ENCODE measurements at places on chromosomes 12 and 14.
A peak's percentile ranks its signal among the peaks of the same experiment; 100 is the strongest.

- no peak for DNase-seq
Observed at GRCh38 chr12:48937170-48937569, 11.9 kb upstream of the FKBP11 start.

DNA sequence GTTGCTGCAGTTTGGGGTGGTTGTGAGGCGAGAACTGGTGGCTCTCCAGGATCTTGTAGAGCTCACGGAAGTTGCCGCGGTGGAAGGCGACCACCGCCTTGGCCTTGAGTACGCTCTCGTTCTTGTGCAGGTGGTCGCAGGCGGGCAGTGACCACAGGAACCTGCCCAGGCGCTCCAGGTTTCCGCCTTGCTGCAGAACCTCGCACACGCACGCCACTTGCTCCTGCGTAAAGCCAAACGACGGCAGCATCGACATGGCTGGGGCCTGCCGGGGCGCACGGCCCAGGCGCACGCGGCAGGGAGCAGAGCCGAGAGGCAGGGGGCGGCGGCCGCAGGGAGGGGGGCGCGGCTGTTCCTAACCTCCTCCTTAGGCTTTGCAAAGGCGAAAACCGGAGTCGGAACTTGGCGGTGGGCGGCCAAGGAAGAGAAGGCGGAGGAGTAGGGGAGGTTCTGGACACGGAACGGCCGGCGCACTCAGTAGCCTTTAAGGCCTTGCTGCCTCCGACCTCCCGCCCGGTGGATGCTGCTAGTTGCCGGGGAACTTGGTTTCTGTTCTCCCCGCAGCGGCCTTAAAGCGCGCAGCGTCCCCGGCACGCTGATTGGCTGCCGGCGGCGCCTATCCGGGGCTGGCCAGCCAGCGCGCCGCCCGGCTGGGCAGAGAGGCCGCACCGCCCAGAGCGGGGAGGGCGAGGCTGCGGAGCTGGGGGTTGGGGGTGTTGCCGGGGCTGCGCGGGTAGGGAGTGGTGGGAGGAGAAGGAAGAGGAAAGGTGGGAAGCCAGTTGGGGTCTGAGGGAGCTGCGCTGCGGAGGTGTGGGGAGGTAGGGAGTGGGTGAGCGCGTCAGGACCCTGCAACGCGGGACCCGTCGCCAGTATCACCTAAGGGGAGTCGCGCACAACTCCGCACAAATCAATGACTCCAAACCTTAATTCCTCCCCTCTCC lies at the start of gene SIX1:
SIX1 (minus strand) TSS at position 544 of the 941 bp plus-strand sequence; CDS start at position 256, 288 bp downstream.
- peak; percentile 86 for DNase-seq

DNA sequence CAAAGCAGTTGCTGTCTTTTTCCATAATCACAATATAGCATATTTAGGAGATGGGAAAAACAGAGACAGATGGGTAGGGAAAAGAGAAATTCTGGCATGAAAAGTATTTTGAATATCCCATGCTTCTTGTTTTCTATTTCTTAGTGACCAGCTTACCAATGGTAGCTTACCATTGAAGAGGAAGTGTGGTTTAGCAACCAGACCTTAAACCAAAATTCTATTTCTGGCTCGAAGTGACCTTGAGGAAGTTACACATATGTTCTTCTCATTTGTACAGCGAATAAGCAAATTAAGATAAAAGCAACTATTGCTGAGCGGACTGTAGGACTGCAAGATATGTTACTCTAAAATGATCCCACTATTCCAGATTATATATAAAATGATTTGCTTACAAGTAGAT lies 82.9 kb downstream of the FGD4 start:
- no peak for DNase-seq

DNA sequence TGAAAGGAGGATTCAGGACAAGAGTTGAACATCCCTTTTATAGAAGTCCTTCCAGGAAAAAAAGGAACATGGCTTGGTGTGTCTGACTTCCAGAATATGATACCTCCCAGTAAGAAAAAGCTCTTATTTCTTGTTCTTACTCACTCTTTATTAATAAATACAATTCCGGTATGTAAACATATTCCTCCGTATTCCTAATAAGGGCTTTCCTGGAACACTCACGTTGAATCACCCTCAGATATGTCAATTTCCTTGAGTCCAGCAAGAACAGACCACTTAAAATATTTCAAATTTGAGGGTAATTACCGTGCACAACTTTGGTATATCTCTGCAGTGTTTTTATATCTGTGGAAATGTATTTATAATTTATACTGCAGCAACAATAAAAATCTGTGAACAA lies 385.6 kb downstream of the SYT1 start:
- no peak for DNase-seq

- DNase-seq: peak; percentile 11
Observed at GRCh38 chr12:48296586-48297282, 54.0 kb downstream of the ZNF641 start.

DNA sequence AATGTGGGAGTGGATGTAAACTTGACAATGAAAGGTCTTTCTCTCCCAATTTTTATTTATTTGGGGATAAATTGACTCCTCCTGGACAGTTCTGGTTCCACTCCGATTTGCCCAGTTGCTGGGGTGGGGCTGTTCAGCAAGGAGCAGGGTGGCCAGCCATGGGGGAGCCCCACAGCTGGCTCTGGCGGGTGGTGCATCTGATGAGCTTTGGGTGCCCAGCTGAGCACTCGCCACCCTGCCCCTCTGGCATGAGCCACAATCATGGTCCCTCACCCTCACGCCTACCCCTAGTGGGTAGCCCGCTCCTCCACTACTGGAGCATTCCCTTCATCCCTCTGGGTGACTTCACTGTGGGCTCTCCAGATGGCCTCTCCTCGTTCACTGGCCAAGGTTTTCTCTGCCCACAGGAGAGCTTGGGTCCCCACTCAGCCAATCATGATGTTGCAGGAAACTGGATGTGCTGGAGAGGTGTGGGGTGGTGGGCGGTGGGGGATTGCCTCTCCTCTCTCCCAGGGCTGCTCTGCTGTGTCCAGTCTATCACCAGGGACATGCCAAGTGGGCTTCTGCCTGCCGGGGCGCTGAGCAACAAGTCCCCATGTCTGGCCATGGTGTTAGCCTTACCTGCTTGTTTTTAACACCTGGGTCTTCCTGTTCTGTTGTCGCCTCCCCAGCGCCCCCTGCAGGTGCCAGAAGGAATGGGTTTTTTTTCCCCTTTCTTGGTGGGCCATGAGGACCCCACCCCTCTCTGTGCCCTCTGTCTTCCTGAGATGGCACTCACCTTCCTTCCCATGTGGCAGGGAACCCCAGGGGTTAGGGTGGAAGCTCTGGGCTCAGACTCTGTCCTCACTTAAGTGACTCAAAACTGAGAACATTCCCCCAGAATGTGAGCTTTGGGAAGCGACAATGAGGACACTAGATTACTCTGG lies 3.4 kb downstream of the CYP46A1 start:
- DNase-seq: no peak

GRCh38 chr12:7075939-7076338 lies 15.4 kb downstream of the C1S start:
- DNase-seq: no peak

GRCh38 chr12:48998497-48999353 lies 450 bp downstream of the DDN start:
- DNase-seq: no peak

DNA sequence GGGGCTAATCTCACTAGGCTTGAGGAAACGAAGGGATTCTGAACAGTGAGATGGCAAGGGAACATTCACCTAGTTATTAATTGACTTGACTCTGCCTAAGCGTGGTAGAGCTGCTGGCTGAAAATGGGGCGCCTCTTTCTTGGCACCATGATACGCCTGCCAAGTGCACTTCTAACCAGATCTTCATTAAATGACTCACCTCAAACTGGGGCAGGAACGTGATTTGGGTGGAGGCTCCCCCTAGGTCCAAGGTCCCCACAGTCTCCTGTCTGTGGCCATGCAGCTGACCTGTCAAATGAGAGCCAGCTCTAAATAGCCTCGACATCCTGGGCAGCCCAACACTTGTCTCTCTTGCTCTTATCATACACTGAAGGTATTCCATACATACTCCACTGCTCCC lies 26.0 kb downstream of the COQ6 start:
- DNase-seq: no peak

DNA sequence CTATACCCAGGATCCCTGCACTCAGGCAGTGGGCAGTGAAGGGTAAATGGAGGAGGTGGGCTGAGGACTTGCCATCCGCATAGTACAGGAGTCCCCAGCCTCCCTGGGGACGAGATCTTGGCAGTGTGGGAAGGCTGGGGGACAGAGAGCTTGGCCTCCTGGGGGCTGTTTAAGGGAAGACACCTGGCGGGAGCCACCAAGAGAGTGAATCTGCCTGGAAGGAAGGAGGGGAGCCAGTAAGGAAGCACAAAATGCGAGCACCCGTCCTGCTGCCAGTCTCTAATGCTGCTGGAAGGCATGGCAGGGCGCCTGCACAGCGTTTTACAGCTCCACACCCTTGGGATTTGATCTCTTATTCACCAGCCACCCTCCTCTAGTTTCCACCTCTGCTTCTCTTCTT lies 7.4 kb upstream of the KRT2 start:
- no peak for DNase-seq

- no peak for DNase-seq
Observed at GRCh38 chr12:14260011-14260993, 105.2 kb upstream of the ATF7IP start.

DNA sequence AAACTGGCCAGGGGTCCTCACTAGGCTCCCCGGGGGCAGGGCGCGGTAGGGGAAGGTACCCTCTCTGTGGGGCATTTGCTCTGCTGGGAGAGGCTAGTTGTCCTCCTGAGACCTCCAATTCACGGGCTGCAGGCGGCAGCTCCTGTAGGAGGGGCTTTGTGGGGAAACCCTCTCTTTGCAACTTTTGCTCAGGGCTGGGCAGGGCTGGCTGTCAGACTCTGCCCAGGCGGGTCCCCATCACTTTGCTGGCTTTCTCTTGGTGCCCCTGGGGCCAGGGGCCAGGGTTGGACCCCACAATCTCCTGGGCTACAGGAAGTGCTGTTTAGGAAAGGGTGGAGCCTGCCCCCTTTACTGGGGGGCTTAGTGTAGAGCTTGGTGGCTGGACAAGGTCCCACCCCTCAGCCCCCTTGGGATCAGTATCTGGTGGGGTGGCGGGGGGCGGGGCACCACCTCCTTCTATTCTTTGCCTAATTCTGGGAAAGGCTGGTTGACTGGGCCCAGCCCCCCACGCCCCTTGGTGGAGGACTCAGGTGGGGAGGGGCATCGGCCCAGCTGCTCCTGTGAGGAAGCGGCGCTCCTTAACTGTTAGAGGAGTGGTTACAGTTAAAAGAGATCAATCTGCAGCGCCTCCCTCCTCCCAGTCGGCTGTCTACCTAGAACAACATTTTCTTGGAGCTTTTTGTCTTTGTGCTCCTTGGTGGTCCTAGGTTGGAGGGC lies 918.7 kb downstream of the AACS start:
- no peak for DNase-seq

DNA sequence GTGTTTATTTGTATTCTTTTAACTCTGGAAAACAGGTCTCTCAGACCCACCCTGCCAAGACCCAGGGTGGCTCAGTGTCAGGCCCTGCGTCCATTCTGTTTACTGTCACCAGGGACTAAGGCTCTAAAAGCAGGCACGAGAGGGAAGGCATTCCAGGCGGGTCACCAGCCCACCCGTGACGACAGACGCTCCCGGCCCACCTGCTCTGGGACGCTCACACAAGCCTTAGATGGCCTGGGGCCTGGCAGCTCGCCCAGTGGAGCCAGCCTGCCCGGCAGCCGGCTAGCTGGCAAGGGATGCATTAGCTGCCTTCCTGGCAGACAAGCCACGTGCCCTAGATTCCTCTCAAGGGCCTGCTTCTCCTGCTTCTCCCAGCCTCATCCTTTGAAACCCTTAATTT lies 9.2 kb upstream of the NUAK1 start:
- DNase-seq: no peak

DNA sequence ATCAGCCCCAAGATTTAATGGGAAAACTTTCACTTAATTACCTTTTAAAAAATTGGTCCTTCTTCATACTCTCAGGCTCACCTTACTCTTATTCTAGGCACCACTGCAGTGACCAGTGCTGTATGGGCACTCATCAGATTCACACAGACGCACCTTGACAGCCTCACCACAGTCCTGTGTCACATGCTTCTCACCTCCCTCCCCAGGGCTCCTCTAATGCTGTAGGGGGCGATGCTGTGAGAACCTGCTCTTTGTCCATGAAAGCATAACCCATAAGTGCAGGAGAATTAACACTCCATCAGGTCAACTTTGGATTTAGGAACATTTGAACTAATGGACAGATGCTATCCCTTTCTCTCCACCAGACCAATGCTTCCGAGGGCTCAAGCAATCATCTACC lies 13.9 kb upstream of the PPP4R3A start:
- no peak for DNase-seq

DNA sequence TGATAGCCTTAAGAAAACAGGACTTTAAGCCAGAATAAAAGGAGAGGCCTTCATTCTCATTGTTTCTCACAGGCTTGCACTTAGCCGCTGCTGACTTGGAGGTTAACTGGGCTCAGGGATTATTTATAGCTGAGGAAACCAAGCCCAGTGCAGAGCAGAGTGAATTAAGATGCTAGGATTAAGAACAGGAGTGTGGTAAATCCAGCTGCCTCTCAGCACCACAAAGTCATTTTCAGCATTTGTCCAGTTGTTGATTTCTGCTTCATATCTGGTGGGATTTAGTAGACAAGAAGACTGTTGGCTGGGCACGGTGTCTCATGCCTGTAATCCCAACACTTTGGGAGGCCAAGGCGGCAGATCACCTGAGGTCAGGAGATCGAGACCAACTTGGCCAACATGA lies 14.3 kb upstream of the KRT73 start:
- no peak for DNase-seq

- DNase-seq: no peak
Observed at GRCh38 chr14:55641954-55642353, 61.9 kb downstream of the KTN1 start.

DNA sequence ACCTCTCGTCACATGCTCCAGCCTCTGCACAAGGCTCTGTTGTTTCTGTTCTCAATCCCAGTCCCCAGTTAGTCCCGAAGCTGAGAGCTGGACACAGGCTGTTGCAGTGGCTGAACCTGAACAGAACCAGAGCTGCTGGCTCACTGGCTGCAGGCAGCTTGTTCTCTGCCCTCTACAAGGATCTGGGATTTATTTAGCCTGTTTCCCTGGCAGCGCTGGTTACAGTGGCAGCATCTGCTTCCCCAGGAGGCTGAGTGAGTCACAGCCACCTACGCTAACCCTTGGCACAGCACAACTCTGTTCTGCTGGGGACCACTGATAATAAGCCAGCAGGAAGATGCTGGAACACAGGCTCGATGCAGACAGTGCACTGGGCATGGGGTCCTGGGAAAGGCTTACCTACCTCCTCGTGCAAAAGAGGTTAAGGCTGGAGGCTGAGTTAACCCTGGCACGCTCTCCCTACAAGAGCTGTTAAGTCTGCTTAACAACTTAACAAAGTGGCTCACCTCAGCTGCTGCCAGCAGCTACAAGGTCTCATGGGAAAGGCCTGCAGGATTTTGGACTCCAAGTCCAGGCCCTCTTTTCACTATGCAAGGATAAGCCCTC lies 299.6 kb downstream of the PCNX1 start:
- no peak for DNase-seq

DNA sequence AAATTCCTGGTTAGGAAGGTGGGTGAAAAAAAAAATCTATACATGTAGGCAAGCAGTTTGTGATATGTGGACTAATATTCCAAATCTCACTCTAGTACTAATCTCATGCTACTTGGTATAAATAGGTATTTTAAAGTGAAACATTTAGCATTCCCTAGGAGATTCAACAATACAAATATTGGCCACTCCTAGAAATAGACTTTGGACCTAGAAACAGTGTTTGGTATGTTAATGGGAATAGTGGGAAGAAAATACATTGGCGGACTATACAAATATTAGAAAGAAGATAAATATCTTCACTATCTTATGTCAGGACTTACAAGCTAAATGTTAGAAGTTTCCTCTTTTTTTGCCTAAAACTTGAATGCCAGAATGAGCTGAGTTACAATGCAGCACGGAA lies 28.2 kb downstream of the HIGD1C start:
- DNase-seq: no peak

GRCh38 chr14:98682726-98683125 lies 589.3 kb downstream of the BCL11B start:
- no peak for DNase-seq
